ENCODE measurements at places on chromosomes 13 and 19. TPM values are rescaled to one million over a fixed set of nuclear protein-coding genes. Genes with fewer than 3 reads are reported as not detected.

DNA sequence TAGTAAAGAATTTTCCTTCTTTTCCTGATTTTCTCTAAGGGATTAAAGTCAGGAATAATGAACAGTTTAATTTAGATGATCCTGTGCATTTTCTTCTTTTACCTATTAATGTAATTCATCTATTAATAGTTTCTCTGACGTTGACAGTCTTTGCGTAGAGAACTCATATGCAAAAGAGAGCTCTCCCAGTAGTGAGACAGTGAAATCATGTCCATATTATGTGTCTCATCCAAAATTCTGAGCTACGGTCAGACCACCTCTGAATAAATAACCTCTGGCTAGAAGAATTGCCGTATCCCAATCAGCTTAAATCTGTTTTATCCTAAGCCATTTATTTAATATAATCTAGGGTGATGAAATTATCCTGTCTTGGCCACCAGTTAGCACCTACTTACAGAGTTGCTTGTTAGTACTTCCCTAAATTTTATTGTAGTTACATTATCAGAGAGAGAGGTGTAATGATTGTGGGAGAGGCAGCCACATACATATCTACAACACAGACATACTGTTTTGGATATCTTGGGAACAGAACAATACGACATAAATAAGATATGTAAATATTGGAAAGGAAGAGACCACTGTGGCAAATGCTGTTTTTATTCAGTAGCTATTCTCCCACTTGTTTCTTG lies 30.7 kb downstream of the PDS5B start:
- no peak for DNase-seq

DNA sequence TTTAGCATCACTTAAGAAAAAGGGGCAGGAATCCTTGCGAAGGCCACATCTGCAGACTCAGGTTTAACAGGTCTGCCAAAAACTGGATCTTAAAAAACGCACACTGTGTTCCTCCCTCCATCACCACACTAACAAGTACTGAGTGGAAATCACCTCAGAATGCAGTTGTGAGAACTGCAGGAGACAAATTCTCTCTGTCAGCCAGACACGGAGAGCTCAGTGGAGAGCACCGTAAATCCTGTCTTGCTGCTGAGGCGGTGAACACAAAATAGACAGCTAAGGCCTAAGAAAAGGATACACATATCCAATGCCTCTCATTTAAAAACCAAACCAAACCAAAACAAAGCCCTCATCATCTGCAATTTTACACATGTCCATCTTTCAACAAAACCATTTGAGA lies 1287.6 kb downstream of the EFNB2 start:
- DNase-seq = no peak

- DNase-seq = no peak
Observed at GRCh38 chr19:1768248-1768647, 14.9 kb downstream of the ONECUT3 start.

DNA sequence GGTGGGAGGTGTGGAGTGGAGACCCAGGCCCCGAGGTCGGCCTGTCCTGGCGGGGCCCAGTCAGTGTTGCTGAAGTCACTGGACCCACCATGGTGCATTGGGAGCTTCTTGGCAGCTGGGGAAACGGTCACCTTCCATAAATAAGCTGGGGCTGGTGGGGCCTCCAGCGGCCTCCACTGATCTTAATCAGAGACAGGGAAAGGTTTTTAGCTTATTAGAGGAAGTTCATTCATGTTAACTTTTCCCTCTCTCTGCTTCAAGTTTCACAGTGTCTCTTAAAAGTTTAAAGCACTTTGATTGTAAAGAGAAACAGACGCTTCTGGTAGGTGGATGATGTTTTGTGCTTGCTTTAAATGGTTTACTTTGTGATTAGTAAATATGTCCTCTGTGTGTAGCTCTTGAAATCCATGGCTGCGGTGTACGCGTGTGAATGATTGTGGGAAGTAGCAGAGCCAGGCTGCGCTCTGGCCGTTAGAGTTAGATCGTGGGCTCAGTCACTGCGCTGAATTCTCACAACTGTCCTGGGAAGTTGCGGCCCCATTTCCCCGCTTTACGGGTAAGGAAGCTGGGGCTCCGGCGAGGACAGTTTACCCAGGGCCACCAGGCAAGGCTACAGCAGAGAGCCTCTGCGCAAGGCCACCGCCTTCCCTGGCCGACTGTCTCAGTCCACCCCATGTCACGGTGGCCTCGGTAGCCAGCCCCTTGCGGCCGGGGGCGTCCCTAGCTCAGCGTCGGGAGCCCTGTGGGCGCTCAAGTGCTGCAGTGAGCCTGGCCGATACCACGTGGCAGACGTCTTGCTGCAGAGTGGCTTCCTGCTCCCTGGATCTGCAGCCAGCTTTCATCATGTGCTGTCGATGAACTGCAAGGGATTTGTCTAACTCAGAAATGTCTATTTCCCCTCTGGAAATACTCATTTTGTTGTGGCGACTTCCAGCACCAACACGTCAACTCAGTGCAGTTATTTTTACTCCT lies 16.5 kb upstream of the NDUFS7 start:
- DNase-seq = no peak

- DNase-seq = no peak
Observed at GRCh38 chr19:29653398-29653797, 11.9 kb upstream of the PLEKHF1 start.

GRCh38 chr13:32426191-32426989 lies 1.5 kb downstream of the N4BP2L1 start:
- DNase-seq = no peak

DNA sequence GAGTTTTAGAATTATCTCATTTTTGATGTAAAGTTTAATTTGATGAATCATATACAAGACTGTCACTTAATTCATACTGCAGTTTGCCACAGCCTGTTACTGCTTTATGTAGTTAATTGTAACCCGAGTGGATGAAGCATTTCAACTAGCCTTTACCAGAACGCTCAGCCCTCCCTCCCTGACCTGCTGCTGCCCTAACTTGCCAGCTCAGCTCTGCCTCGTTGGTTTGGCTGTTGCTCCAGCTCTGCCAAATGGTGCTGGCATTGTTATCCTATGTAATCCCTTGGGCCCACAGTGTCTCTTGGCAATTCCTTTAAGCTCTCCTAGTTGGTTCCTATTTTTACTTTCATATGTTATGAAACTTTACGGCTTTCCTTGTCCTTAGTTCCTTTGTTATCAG lies 113.3 kb downstream of the LMO7 start:
- DNase-seq = no peak

DNA sequence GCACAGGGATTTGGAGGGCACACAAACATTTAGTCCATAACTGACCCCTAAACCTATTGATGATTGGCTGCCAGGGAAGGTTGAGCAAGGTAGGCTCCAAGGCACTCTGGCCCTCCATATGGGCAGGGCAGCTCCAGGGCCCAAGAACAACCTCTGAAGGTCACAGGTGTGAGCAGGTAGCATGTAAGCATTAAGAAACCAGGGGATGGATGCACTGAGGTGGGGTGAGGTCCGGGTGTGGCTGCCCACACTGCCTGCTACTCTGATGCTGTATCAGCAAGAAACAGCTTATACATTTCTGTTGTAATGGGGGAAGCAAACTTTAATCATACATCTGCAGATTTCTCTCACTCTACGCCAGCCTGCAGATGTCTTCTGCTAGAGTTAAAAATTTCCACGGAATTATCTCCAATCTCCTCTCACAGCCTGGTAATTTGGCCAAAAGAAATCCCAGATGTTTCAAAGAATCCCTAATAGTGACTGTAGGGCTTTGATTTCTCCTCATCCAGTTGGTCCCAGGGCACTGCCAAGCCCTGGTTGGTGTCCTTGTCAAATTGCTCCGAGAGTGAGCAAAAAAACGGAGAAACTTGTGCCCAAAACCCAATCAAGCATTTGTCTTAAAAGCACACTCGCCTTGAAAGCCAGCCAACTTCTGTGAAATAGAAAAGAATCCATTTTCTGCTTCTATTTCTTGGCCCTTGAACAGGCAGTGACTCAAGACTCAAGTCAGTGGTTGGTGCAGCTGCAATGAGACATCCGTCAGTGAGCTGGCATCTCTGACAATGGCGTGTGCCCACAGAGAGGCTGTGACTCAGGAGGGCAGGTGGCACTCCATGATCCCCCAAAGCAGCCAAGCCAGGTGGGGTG lies 72.5 kb upstream of the MRI1 start:
- no peak for DNase-seq

DNA sequence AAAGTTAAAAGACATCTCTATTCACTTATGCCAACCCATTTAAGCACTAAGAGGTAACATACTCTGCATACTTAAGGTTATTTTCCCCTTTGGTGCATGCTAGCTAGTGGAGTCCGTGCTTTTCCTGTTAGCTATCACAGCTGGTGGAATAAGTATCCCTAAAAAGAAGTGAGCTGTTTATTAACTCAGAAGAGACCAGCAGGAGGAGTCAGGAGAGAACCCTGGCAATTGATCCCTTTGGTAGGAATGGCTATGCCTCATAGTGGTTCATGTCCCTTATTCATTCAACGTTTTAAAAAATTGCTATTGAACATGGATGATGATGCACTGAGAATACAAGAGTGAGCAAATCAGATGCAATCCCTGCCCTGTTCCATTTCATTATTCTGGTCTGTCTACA lies 12.4 kb upstream of the NEK5 start:
- DNase-seq = no peak

GRCh38 chr13:36536546-36536945 lies 104.3 kb downstream of the CCNA1 start:
- no peak for DNase-seq

The CFD gene
- 6,770 TPM for total RNA-seq

The CYP2S1 gene
- total RNA-seq = 0.80 TPM

The GRIN2D gene
- total RNA-seq = 0.33 TPM

The CLDN10 gene
- 2.0 TPM for total RNA-seq

The P2RY11 gene
- total RNA-seq = 7.2 TPM

The FFAR3 gene
- not detected for total RNA-seq

The FXYD3 gene
- total RNA-seq = 318 TPM

The TICAM1 gene
- 5.2 TPM for total RNA-seq
